AML-193 (cell line): ENCODE measurements at places on chromosomes 6 and 20.

GRCh38 chr6:169997187-169997929 lies 245.9 kb downstream of the ERMARD start:
- DNase-seq = no peak

- DNase-seq = no peak
Observed at GRCh38 chr6:15327271-15327670, 81.4 kb downstream of the JARID2 start.

DNA sequence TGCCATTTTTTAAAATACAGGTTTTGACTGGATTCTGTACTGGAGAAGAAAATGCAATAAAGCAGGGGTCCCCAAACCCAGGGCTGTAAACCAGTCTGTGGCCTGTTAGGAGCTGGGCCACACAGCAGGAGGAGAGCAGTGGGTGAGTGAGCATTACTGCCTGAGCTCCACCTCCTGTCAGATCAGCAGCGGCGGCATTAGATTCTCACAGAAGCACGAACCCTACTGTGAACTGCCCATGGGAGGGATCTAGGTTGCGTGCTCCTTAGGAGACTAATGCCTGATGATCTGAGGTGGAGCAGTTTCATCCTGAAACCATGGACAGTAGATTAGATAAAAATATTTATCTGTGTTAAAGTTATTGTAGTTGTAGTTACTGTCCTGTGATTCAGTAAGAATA lies 21.1 kb upstream of the FBXO9 start:
- no peak for DNase-seq

GRCh38 chr20:61757678-61758563 lies 307.8 kb downstream of the TAF4 start:
- no peak for DNase-seq

DNA sequence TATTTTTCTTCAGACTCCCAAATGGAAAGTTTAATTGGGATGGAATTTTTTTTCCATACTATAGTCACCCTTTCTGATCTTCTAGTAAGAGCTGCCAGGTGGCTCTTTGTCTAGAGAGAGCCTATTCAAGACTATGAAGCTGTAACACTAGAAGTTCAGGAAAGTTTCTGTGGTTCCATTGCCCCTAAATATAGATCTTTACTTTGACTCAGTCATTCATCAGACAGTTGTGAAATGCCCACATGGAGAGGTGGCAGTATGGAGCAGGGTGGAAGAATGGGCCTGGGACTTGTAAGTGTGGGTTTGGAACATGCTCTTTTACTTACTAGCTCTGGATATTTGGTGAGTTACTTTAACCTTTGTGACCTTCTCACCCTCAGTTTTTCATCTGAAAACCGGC lies 87.8 kb downstream of the CTNNBL1 start:
- no peak for DNase-seq

- DNase-seq = no peak
Observed at GRCh38 chr6:168625602-168626001, 184.6 kb downstream of the SMOC2 start.

DNA sequence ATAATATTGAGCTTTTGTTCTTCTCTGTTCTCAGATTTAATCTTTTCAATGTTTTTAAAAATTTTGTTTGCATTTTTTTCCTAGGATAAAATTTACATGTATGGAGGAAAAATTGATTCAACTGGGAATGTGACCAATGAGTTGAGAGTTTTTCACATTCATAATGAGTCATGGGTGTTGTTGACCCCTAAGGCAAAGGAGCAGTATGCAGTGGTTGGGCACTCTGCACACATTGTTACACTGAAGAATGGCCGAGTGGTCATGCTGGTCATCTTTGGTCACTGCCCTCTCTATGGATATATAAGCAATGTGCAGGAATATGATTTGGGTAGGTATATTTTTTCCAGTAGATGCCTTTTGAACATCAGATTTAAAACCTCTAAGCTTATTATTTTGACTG lies 89.8 kb downstream of the ATRN start:
- DNase-seq = no peak

DNA sequence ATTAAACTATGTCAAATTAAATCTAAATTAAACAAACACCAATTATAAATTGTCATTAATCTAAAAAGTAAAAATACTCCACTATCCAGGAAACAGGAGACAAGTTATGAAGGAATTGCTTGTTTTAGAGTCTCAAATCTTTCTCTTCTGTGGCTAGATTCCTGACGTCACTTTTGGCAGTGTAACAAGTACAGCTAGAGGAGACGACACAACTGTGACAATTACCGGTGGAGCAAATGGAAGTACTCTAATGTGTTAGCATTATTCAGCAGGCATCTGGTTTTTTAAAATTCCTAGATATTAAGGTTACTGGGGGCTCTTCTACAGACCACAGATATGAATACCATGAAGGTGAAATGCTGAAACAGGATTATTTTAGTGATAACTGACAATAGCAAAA lies 1042.7 kb downstream of the EPHA7 start:
- DNase-seq = no peak
